NCI-H446 (cell line): ENCODE measurements at places on chromosomes 6 and 20.
A peak's percentile ranks its signal among the peaks of the same experiment; 100 is the strongest.

DNA sequence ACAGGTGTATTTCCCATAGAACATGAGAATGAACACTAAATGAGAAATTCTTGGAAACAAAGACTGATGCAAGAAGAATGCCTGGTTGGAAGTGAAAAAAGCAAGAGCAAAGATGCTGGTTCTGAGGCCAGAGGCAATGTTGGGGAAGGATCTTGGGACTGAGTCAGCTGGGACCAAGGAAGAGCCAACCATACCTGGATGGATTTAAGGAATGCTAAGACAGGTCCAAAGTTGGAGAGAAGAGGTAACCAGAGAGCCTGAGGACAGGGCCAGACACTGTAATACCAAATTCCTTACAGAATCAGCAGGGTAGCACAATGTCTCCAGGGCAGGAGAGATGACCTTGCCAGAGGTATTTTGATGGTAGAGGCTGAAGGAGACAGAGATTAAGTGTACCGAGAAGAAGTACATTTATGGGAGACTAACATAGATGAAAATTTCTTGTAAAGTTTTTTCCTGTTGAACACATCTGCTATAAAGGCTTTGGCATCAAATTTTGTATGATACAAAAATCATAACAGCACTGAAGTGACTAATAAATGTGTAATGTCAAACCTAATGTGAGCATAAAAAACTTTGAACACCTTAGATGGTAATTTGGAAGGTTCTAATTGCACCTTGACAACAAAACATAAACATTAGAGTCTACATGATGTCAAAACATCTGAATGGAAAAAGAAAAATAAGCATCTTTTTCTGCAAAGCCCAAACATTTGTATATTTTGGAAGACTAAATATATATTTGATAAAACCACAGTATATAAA is 221.7 kb upstream of the MARCKS start:
- no peak for DNase-seq

GRCh38 chr6:7758456-7758855 is 32.6 kb downstream of the BMP6 start:
- no peak for DNase-seq

DNA sequence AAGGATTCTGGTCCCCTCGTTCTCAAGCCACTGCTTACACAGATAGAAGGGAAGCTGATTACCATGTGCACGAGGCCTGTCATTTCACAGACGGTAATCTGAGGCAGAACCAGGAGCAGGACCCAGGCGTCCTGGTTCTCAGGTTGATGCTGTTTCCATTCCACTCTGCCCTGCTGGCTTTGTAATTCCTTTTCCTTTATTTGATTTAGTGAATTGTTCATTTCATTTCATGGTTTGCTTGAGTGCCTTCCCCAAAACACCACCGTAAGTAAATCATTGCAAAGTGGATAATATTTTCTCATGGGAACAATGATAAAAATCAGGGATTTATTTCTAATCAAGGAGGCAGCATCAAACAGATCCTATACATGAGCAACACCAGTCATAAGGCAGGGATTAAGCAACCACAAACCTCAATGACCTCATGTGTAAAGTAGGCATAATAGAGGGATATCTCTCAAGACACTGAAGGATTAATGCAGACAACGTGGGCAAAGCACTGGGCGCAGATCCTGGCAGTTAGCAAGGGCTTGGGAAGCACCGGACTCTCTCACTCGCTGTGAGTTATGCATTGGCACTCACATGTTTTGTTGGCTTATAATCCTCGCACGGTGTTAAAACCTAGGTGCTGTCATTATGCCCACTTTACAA is 229.5 kb upstream of the FOXQ1 start:
- no peak for DNase-seq

DNA sequence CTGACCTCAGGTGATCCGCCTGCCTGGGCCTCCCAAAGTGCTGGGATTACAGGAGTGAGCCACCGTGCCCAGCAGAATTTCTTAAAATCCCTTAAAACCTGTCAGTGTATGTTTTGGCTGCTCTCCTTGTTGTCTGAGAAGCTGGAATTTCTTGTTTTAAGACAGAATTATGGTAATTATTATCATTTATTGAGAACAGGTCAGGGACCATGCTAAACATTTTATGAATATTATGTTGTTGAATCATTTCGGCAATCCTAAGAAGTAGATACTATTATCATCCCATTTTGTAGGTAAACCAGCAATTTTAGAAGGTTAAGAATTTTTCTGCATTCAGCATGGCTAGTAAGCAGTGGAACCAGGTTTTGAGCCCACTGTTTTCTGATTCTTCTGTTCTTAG is 86.1 kb upstream of the AKIRIN2 start:
- no peak for DNase-seq

DNA sequence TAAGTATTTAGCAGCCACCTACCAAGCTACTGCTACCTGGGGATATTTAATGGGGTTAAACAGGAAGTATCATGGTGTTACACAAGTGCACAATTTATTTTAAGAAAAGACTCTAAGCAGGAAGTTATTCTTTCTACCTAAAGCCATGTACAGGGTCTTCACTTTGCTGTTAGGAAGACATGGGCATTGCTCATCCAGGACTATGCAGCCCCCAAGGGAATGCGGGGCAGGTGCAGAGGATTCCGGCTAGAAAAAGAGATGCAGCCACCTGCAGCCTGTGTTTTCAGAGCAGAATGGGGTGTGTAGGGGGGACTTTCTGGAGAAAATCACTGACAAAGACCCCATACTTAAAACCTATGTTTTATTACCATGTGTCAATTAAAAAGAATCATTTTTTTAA is 399.1 kb upstream of the NOX3 start:
- no peak for DNase-seq

- DNase-seq, result peak; percentile 13
Measured at GRCh38 chr20:23061734-23062561, 12.5 kb upstream of the THBD start.

DNA sequence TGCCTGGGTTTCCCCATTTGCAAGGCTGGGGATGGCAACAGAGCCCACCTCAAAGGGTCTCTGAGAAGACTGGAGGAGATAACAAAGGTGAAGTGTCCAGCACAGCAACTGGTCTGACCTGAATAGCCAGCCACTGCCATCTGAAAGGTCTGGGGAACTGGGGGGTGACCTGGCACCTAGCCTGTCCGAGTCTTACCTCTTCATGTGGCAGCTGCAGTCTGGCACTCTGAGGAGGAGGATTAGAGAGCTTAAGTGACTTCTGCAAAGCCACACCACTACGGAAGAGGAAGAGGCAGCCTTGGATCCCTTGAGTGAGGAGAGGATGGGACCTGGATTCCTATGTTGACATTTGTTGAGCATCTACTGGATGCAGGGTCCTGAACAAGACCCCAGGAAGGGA is 22.2 kb downstream of the C20orf203 start:
- DNase-seq, result no peak
